ENCODE measurements at places on chromosomes 2 and 18.

DNA sequence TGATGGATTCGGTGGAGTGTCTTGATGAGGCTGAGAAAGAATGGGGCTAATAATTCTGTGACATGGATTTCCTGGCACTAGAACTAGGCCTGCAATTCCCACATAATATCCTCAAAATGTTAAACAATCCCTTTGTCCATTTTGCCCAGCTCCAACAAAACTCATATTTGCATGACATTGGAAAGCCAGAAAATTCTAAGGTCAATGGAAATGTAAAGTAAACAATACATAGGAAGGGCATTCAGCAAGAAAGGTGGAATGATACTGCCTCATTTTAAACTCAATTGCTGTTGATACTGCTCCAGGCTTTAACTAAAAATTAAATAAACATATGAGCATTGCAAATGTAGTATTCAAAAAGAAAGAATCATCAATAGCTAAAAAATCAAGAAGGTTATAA, 434.8 kb upstream of the SLC8A1 start:
- no peak for DNase-seq

DNA sequence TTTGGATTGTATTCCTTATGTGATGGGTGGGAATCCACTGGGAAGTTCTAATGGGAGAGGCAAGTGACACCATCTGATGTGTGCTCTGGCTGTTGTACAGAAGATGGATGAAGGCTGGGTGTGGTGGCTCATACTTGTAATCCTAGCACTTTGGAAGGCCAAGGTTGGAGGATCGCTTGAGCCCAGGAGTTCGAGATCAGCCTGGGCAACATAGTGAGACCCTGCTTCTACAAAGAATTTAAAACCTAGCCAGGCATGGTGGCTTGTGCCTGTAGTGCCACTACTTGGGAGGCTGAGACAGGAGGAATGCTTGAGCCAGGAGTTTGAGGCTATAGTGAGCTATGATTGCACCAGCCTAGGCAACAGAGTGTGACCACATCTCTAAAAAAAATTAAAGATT, 10.6 kb upstream of the MSH6 start:
- no peak for DNase-seq

DNA sequence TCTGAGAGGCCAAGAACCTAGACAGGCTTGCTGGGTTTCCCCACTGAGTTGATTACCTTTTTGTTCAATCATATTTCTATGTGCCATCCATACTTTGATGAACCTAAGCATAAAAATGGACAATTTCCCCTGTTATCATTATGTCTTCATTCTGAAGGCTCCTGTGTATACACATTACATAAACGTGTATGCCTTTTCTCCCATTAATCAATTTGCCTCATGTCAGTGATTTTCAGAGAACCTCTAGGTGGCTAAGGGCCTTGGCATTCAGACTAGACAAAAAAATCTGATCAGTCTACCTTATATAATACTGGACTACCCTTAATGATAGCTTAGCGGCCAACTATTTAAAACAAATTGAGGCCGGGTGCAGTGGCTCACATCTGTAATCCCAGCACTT, 4.1 kb upstream of the PEX13 start:
- DNase-seq = no peak

DNA sequence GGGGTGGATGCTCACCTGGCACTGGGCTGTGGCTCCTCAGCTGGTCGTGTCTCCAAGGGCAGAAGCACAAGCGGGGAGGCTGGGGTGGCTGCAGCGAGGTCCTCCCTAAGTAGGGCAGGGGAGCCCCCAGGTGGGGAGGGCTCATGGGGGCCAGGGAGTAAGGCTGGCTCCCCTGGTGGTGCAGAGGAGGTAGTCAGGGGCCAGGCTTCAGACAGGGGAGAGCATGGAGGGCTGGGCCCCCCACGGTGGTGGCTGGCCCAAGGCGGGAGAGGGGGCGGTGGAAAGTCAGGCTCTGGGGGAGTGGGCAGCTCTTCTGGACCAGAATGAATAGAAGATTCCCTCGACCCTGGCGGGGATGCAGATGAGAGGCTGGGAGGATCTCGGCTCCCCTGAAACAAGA, 8.1 kb upstream of the SFXN5 start:
- DNase-seq = no peak

DNA sequence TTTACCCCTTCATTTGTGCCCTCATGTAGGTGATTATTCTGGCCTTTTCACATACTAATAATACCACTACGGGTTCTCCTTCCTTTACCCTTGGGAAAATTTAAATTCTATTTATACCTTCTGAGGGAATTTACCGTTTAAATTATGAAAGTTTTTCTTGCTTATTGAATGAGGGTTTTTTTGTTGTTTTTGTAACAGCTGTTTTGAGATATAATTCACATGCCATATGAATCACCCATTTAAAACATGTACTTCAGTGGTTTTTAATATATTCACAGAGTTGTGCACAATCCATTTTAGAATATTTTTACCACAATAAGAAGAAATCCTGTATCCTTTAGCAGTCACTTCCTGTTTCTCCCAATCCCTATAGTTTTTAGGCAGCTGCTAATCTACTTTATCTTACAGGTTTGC, 54.7 kb downstream of the EML4 start:
- DNase-seq = no peak

DNA sequence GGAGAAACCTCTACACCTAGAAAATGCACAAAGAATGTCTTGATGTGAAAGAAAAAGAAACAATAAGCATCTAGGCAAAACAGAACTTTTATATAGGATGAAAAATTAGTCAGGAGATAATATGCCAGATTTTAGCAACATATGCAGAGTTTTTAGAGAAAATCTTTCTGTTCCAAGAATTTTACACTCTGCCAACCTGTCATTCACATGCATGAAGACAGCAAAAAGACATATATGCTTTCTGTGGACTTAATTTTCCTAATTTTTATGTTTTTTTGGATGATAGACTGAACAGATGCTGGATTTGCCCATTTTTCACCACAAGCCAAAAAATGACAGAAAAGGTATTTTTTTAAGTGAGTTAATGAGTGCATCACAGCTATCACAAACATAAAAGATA, 637.3 kb downstream of the TRIB2 start:
- no peak for DNase-seq

- DNase-seq = no peak
Measured at GRCh38 chr2:74053959-74054715, 69.4 kb downstream of the TET3 start.

DNA sequence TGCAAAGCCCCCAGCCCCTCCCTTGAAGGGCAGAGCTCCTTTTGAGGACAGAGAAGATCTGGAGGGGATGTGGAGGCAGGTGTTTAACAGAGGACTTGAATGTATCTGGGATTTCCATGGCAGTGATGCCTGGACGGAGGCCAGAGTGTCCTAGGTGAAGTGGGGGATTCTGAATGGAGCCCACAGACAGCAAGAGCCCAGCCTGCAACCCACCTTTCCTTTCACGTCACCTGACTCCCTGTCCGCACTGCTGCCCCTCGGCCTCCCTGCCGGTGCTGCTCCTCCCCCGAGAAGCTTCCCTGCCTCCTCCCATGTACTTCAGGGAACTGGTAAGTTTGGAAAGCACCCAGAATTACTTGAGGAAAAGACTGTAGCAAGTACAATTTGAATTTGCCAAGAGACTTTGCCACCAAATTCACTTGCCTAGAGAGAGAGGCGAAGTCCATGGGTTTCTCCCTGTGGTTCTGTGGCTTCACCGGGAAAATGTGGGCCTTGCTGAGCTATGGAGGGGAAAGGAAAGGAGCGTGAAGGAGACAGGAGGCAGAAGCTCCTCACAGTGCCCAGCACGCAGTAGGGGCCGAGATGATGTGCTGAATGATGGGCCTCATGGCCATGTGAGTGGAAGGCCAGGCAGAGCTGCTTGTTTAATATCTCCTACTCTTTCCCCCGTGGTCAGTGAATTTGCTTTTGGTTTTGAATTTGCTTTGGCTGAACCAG, 13.9 kb upstream of the ASPRV1 start:
- DNase-seq = no peak

DNA sequence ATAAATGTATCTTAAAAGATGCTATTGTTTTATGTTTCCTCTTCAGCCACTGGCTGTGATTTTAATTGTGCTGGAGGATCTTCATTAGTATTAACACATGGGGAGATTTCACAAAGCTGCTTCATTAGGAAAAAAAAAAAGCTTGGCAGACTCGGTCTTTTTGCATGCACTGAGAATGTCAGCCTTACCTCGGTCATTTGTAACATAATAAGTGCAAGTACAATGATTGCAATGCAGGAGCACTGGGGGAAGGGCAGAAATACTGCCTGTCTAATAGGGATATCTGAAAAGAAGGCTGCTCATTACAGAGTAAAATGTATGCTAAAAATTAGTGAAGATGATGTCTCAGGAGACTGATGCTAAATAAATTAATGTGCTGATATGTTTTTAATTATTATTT, 1.3 kb upstream of the BAZ2B start:
- DNase-seq = no peak

DNA sequence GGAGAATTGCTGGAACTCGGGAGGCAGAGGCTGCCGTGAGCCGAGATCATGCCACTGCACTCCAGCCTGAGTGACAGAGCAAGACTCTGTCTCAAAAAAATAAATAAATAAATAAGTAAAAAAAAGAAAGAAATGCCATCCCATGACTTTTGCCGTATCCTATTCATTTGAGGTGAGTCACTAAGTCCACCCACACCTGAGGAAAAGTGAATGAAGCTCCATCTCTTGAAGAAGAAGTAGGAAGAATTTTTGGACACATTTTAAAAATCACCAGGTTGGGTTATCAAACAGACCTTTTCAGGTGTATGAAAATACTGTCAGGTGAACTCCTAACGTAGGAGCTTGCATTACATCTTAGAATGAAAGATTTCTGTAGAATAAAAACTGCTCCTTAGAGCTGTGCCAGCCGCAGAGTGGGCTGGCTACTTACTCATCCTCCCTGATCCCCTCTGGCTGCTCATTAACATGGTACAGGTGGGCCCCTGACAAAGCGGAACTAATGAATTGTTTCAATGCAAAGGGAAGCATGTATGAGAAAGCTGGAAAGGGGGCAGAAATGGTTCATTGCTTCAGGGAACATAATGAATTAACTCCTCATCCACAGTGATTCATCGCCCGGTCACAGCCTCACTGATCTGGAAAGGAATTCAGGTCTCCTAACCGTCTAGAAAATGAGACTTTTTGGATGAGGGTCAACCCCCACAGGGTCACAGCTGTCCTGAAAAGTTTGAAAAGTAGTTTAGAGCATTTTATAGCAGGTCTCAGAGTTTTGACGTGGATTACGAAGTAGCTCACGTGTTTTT, 191.4 kb downstream of the SPP2 start:
- no peak for DNase-seq

- no peak for DNase-seq
Measured at GRCh38 chr2:144304202-144304601, 215.7 kb downstream of the ZEB2 start.

DNA sequence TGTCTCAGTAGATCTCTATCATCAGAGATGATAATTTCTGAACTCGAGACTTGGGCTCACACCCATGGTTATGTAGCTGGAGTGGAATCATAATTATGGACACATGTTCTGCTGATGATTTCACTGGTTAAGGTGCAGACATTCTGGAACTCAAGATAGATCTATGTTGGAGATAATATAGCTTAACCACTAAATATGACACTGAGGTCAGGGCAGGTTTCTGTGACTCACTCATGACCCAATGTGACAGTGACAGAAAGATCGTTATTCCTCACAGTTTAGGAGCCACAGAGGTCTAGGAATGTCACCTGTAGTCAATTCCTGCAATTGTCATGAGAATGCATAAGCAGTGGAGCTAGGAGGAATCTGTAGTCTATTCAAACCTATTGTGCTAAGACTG, 828.6 kb downstream of the TRIB2 start:
- DNase-seq = no peak

- no peak for DNase-seq
Measured at GRCh38 chr2:181241366-181241765, 215.8 kb upstream of the ITGA4 start.

DNA sequence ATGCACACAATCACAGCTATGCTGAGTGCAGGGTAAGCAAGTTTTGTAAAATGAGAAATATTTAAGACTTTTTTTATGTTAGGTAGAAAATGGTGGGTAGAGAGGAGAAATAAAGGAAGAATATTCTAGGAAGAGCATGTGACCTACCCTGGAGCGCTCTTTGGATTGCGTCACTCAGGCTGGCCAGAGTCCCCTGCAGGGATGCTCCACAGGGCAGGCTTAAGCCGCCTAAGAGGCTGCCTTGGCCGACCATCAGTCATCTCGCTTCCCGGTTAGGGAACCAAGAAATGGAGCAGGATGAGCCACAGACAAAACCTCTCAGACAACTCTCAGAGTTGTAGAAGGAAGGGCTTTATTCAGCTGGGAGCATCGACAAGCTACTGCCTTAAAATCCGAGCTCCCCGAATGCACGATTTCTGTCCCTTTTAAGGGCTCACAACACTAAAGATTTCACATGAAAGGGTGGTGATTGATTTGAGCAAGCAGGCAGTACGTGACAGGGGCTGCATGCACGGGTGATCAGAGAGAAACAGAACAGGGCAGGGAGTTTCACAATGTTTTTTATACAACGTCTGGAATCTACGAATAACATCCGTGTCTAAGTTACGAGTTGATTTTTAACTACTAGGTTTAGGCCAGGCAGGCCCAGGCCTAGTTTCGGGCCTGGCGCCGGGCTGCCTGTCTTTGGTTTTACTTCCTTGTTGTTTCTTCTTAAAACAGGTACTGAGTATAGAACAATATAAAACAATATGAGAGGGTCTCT, 1072.0 kb downstream of the CBLN2 start:
- DNase-seq = no peak

GRCh38 chr2:62287899-62288880, 92.3 kb downstream of the B3GNT2 start:
- DNase-seq = no peak

- no peak for DNase-seq
Measured at GRCh38 chr2:226463154-226463553, 336.5 kb downstream of the IRS1 start.

DNA sequence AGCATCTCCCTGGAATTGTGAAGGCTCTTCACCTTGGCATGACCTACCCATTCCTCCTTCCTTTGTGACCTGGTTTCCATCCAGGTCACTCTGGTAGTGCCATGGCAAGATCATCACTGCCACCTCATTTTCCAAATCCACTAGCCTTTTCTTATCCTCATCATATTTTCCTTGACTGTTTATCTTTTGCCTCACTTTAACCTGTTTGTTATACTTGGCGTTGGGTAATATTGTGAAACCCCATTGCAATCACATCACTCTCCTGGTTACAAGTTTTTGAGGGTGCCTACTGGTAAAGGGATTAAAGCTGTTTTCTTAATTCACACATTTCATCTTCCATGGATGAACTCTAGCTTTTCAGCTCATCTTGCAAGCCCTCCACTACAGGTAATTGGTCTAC, 39.1 kb upstream of the IGFBP2 start:
- no peak for DNase-seq

DNA sequence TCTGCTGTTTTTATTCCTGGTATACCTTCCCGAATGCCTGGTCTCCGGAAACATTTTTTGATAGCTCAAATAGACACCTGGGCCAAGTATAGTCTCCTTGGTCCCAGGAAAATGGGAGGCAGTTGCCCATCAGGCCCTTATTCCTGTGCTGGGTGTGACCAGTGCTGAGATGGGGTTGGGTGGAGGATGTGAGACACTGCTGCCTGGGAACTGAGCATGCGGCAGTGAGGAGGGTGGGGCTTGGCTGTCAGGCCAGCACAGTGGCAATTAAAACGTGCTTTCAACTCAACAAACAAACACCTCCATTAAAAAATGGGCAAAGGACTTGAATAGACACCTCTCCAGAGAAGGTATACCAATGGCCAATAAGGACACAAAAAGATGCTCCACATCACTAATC, 12.5 kb downstream of the KLHL29 start:
- no peak for DNase-seq

Measured in posterior cingulate gyrus (tissue), 11 donors.